Right lobe of liver (tissue), 6 donors: ENCODE measurements at places on chromosomes 16 and 17.
A peak's percentile ranks its signal among the peaks of the same experiment; 100 is the strongest.

GRCh38 chr16:6027733-6028132 is 930.1 kb upstream of the EEF2KMT start:
- no peak for DNase-seq

- DNase-seq, result no peak
These were observed 291.0 kb upstream of the TNRC6C start for GRCh38 chr17:77667478-77667877.

- no peak for DNase-seq
These were observed 250.8 kb downstream of the C16orf95 start for GRCh38 chr16:87066133-87067002.

DNA sequence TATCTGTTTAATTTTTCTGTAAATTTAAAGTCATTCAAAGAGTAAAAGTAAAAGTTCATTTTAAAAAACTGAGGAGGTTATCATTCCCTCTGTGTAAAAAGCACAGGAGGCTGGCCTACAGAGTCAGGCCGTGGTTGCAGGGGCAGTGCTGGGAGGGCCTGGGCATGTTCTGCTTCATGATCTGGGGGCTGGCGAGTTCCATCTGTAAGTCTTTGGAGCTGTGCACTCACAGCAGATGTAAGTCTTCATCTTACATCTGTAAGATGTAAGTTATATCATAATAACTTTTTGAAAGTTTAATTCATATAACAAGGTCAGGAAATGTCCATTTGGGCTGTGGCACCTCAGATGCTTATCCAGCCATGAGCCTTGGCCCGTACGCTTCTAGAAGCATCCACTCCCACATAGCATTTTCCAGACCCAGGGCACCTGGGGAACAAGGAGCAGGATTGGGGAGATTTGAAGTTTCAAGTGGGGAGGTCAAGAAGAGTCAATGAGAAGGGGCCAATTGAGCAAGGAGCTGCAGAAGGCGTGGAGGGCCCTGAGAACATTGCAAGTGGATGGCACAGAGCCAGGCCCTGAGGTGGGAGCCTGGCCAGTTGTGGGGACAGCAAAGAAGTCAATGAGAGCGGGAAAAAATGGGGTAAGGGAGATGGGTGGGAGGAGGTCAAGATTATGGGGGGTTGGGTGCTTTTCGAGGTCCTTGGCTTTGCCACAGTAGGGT is 54.1 kb downstream of the TNFRSF13B start:
- no peak for DNase-seq

DNA sequence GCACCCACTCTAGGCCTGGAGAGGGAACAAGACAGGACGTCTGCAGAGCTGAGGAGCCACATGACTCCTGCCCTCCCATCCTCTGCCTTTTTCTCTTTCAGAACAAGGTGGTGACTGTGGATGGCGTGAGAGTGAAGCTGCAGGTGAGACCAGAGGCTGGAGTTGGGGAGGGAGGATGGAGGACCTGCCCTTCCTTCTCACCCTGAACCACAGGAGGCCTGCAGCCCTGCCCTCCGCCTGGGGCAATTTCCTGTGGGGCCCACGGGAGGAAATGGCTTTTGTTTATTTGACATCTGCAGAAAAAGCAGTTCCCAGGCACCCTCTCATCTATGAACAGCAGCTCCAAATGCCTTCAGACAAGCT is 5.1 kb downstream of the RAB37 start:
- no peak for DNase-seq

DNA sequence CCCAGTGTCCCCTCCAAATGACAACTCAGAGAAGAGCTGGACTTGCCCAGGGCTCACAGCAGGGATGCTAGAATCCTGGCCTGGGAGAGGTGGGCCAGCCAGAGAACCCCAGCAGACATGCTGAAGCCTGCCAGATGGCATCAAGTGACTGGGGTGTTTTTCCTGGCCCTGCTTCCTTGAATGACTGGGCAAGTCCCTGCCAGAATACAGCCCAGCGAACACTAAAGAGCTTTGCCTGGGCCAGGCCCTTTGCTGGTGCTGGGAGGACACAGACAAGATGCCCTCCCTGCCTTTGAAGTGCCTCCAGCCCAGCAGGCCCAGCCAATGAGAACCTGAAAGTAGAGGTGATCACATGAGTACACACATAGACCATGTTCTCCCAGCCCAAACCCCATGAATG is 11.5 kb downstream of the ZNF319 start:
- peak; percentile 30 for DNase-seq
